ENCODE measurements at places on chromosomes 4 and X.

GRCh38 chrX:122087341-122087740 lies 1039.9 kb downstream of the GLUD2 start:
- no peak for DNase-seq

DNA sequence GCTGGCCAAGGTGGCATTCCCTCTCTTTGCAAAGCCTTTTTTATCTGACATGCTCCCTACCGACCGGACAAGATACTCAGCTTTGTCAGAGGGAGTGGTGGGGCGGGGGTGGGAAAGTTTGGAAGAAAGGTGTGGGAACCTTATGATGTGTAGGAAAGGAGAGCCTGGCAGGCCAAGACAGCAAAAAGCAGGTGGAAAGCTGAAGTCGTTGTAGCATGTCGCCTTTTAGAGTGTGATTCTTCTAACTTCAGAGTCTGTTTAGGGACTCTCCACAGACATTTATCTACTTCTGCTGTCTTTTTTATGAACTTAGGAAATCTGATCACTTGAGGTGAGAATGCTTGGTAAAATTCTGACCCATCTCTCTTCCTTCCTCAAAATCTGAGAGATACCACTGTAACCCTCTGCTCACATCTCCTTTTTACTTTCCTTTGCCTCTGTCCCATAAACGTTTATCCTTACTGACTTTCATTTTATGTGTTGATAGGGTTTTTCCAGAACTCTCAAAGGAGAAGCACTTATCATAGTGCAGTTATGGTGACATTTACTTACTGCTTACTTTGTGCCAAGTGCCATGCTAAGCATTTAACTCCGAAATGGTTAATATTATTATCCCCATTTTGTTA lies 8.2 kb upstream of the RUFY3 start:
- peak; percentile 83 for DNase-seq

- no peak for DNase-seq
Measured at GRCh38 chr4:3375688-3376087, 66.1 kb upstream of the HGFAC start.

DNA sequence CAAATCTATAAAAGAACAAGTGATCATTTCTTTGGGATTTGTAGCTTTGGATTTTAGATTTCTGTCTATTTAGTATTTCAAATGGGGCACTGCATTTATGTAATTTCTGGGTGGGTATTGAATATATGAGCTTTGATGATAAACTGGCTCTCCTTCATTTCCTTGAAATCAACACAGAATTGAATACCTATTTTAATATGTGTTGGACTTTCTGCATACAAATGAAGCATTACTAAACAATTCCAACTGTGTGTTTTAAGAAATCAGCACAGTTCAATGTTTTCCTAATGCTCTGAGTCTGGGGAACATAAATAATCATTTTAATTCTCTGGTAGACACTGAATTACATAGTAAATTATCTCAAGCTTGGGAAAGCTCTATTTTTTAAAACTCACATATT lies 42.0 kb upstream of the GBA3 start:
- no peak for DNase-seq

DNA sequence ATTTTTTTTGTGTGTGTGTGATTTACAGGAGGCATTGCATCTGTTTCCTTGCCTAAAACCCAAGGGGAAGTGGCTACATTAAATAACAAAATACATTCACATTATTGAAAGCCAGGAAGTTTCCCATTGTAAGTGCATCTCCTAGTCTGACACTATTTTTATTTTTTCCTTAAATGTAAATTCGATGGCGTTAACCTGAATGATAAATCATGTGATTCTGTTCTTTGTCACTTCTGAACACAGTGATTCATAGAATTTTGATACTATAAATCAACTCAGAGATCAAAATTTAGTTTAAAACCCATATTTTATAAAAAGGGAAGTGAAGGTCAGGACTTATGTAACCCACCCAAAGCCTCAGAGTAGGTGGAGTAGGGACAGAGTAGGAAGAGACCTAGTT lies 258.1 kb downstream of the GABRG1 start:
- DNase-seq = peak; percentile 4

- DNase-seq = no peak
Measured at GRCh38 chr4:97370568-97370967, 772.7 kb downstream of the STPG2 start.

DNA sequence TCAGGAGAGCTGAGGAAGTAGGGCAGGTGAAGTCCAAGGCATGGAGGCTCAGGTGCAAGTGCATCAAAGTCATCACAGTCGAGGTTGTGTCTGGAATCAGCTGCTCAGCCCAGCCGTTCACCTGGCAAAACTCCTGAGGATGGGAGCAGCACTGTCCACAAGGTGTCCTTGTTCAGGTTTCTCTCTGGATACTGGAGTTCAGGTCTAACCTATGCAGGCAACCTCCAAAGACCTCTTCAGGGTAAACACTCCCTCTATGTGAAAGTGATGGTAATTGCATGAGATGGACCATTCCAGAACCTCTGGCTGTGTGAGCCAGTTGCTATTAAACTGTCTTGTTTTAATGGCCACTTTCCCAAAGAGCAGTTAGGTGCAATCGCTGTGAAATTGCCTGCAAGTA lies 120.2 kb upstream of the PSAPL1 start:
- no peak for DNase-seq

GRCh38 chr4:105923497-105924238 lies 28.4 kb downstream of the NPNT start:
- no peak for DNase-seq

- peak; percentile 80 for DNase-seq
Measured at GRCh38 chr4:87738483-87738882, 60.9 kb upstream of the IBSP start.

GRCh38 chrX:136779346-136779781 lies 1.4 kb downstream of the ARHGEF6 start:
- DNase-seq = peak; percentile 84

DNA sequence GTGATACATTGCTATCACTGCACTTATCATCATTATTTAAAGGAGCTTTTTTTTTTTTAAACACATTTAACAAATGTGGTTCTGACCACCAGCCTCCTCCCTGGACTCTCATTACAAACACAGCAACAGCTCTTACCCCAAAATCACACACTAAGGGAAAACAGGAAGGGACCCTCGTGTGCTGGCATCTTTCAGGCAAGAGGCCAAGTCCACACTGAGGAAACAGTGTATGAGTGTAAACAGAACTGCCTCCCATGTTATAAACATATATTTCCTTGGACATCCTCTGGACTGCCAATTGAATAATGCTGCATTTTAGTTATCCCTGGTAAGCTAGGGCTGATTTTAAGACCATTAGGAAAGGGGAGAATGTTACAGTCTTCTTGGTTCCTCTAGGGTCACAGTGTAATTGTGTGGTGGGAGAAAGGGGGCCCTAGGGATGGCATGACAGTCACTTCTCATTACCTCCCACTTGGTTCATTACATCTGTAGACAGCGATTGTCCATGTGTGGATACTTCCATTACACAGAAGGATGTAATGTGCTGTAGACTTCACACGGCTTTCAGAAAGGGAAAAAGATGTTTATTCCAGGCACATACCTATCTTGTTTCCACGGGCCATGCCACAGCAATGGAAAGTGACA lies 244.6 kb upstream of the TET2 start:
- DNase-seq = no peak

DNA sequence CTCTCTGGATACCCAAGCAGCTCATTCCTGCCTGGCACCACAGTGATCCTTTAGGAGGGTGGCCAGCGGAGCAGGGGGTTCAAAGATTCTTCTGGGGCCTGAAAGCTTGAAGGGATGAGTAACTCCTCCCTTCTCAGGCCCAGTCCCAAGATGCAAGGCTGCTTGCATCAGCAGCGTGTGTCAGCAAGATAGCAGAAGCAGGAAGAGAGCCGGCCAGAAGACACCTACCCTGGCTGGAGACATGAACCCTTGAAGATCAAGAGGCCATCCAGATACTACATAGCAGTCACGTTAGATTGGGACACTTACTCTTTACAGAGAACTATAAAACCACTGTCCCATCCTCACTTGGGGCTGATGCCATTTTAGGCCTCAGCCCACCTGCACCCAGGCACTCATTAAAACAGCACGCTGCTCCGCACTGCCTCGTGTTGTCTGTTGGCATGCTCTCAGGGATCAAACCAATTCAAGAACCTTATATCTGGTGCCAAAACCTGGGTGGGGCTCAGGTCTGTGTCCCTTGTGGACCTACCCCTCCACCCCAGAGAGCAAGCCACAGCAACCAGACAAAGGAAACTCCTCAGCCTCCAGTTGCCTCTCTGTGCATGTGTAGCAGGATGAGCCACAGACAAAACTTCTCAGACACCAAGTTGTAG lies 6.5 kb downstream of the UGT2B17 start:
- DNase-seq = no peak

GRCh38 chr4:119040694-119041185 lies 94.9 kb upstream of the MYOZ2 start:
- no peak for DNase-seq

DNA sequence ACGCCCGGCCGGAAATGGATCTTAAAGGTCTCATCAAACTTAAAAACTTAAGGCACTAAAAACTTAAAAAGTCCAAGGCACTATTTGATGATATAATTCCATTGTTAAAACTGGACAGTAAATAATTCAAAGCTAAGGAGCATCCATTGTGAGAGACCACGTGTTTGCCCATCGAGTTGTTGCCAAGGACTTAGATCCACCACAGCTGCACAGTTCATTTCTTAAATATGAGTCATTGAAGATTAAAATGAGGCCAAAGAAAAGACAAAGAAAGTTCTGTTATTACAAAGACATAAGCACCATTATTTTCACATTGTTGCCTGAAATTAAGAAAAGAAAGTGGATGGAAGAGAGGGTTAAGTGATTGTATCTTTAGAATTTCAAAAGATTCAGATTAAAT lies 411.5 kb upstream of the FTHL17 start:
- no peak for DNase-seq

DNA sequence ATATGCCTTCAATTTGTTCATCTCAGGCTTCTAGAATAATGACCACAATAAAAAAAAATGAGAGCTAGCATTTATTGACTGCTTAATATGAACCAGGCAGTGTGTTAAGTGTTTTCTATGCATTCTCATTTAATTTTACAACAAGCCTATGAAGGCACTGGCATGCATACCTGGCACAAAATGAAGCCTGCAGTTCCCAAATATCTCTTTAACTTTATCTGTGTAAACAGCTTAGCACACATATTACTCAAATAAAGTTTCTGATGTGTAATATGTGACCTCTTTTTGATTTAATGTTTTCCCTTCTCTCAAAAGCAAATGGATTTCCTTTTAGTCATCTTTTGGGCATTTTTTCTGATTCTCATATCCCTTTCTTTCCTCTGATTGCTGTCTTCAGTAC lies 671.8 kb downstream of the PCDH7 start:
- DNase-seq = no peak

- peak; percentile 9 for DNase-seq
Measured at GRCh38 chr4:154164931-154165839, 326.4 kb downstream of the DCHS2 start.

DNA sequence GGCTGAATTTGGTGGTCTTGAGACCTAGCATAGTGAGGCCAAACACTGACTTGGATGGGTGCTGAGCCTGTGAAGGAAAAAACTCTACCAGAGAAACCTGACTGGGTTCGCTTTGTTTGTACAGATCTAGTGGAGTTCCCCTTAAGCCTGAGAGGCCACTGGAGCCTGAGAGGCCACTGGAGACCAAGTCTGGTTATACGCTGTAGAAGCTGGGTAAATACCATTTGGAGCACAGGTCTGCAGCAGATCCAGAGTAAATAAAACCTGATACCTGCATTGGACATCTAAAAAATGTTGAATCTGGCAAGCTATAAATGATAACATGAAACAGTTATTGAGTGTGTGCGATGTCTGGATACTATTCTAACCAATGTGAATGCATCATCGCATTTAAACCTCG lies 104.3 kb upstream of the IGSF1 start:
- DNase-seq = no peak

- no peak for DNase-seq
Measured at GRCh38 chrX:48958635-48959094, 1.3 kb upstream of the OTUD5 start.

GRCh38 chr4:31651541-31651940 lies 931.4 kb downstream of the PCDH7 start:
- no peak for DNase-seq

DNA sequence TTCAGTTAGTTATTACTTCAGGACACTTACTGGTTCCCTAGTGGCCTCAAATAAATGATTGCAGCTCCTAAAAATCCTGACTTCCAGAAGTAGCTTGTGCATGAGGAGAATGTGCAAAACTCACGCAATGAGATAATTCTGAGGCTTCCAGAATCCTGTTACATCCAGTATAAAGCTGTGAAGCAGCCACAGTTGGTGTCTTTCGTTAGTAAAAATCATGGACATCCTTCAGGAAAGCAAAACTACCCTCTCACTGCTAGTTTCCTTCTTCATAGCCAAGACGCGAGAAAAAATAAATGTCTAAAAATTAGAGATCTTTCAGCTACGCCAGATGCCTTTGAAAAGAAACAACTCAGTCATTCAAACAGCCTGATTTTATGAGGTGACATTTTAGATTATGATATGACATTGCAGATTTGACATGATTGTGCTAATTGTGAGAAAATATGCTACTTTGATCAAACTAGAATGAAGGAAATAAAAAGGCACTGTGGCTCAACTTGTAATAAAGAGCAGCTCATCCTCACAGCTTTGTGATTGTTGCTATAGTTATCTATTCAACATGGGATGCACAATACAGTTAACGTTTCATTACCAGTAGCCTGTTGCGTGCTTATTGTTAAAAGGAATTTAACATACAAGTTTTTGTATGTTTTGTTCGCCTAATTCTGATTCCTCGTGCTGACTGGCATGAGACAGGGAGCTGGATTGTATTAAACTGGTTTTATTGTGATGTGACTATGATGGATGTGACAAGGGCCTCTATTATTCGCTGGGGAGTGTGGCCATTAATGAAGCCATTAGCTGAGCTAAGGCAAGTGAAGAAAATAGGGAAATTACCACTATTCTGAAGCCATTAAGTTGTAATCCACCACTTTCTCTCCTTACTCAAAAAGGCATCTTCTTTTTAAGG lies 40.5 kb downstream of the AFF2 start:
- DNase-seq = no peak

- no peak for DNase-seq
Measured at GRCh38 chr4:1401409-1402020, 4.7 kb downstream of the NKX1-1 start.

DNA sequence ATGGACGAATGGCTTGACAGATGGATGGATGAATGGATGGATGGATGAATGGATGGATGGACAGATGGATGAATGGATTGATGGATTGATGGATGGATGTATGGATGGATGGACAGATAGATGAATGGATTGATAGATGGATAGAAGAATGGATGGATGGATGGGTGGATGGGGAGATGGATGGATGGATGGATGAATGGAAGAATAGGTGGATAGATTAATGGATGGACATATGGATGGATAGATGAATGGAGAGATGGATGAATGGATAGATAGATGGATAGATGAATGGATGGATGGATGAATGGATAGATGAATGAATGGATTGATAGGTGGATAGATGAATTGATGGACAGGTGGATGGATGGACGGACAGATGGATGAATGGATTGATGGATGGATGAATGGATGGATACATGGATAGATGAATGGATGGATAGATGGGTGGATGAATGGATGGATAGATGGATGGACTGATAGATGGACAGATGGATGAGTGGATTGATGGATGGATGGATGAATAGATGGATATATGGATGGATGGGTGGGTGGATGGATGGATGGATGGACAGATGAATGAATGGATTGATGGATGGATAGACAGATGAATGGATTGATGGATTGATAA lies 33.9 kb downstream of the PSAPL1 start:
- no peak for DNase-seq

Measured in MV-4-11 (cell line).